ENCODE measurements at places on chromosomes 5 and 9. TPM values are rescaled to one million over a fixed set of nuclear protein-coding genes. Genes with fewer than 3 reads are reported as not detected.

RELL2 gene
- 0.77 TPM for total RNA-seq

GPR150 gene
- 0.32 TPM for total RNA-seq

PCDHGC3 gene
- total RNA-seq, result 55.5 TPM

DMXL1 gene
- 17.5 TPM for total RNA-seq

IFNB1 gene
- not detected for total RNA-seq

LIFR gene
- 19.5 TPM for total RNA-seq

HRCT1 gene
- 0.16 TPM for total RNA-seq

CKMT2 gene
- 1.3 TPM for total RNA-seq

BTF3 gene
- 169 TPM for total RNA-seq

WASHC1 gene
- 13.9 TPM for total RNA-seq

C5orf34 gene
- total RNA-seq, result 1.9 TPM

FAM120AOS gene
- 18.6 TPM for total RNA-seq

PCDHGA3 gene
- total RNA-seq, result 1.9 TPM

ZNF608 gene
- 20.4 TPM for total RNA-seq

QRFP gene
- total RNA-seq, result not detected

GOLM1 gene
- 50.9 TPM for total RNA-seq

TRUB2 gene
- 19.2 TPM for total RNA-seq

ADCY2 gene
- not detected for total RNA-seq

PLCXD3 gene
- under 0.01 TPM for total RNA-seq

PTPRD gene
- total RNA-seq, result 13.1 TPM

IL13 gene
- total RNA-seq, result not detected

CDC20B gene
- 0.09 TPM for total RNA-seq

GABRA6 gene
- total RNA-seq, result not detected

GMCL2 gene
- total RNA-seq, result not detected

LCN2 gene
- total RNA-seq, result not detected

HAVCR2 gene
- total RNA-seq, result 3.3 TPM

ITK gene
- total RNA-seq, result under 0.01 TPM

MYOT gene
- total RNA-seq, result not detected

GPX3 gene
- 14.9 TPM for total RNA-seq

MAST4 gene
- 3.9 TPM for total RNA-seq

CARD19 gene
- total RNA-seq, result 60.1 TPM

STING1 gene
- 42.2 TPM for total RNA-seq

GRXCR2 gene
- total RNA-seq, result not detected

All from bronchial smooth muscle cell (primary cell).